ENCODE measurements at places on chromosomes 16 and 17.
A peak's percentile ranks its signal among the peaks of the same experiment; 100 is the strongest.

GRCh38 chr17:65365169-65365568 is 196.3 kb downstream of the AXIN2 start:
- DNase-seq, result no peak

GRCh38 chr17:40442392-40443195 is 656 bp upstream of the IGFBP4 start:
- DNase-seq, result peak; percentile 62

GRCh38 chr17:55420067-55420775 is 1.4 kb downstream of the MMD start:
- DNase-seq, result no peak

DNA sequence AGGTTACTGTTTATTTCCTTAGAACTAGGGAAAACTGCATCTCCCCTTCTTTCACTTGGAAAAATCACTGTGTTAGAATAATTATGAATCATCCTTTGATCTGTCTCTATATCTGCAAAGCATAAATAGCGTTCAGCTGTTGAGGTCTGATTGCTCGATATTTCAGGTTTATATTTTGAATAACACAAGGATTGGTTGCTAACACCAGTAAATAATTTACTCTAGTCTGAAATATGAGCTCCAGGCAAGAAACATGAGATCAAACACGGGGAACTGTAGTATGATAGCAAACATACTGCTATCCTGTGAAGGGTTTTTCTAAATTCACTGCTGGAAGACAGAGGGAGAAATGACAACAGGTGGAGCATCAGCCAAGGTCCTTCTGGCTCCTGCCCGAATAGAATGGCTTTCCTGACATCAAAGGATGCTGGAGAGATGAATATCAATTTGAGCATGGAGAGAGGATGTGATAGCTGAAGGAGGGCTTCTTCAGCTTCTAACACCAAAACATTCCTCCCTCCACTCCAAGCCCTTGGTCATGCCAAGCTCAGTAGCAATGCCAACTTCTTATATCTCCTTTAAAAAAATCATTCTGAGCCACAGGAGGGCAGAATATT is 450.3 kb downstream of the SHISA9 start:
- DNase-seq, result no peak

DNA sequence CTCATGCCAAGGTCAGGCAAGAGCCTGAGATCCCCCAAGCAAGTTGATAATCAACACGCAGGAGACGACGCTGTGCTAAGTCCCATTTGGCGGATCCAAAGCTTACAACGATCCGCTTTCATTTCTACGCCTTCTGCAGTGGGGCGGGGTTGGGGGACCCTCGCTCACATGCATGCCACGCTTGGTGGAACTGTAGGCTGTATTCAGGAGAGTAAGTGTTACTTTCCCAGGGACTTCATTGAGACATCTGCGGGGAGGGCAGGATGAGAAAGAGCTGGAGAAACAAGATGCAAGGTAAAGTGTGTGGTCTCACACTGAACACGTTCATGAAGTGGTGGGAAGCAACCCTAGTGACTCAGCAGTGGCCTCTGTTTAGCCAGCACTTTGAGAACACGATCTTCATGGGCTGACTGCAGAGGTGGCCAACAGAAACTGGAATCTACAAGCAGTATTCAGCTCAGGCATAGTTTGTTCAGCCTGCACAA is 100.5 kb downstream of the XYLT1 start:
- DNase-seq, result no peak

GRCh38 chr16:8589057-8589899 is 1.0 kb downstream of the TMEM114 start:
- no peak for DNase-seq

DNA sequence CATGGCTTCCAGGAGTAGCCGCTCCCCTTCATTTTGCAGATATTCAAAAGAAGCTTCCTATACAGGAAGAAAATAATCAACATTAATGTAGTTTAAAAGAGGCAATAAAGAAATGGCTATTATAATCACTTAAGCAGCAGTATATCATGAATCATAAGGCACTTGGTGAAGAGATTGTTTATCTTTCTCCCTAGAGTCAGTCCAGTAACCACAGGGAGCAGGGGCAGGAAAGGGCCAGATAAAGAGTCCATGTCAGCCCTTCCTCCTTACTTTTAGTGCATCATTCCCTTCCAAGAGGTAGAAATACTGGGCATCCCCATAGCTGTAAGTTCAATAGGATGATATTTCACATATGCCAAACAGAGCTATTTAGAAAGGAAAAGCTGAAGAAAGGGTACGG is 184.6 kb upstream of the C17orf78 start:
- no peak for DNase-seq

DNA sequence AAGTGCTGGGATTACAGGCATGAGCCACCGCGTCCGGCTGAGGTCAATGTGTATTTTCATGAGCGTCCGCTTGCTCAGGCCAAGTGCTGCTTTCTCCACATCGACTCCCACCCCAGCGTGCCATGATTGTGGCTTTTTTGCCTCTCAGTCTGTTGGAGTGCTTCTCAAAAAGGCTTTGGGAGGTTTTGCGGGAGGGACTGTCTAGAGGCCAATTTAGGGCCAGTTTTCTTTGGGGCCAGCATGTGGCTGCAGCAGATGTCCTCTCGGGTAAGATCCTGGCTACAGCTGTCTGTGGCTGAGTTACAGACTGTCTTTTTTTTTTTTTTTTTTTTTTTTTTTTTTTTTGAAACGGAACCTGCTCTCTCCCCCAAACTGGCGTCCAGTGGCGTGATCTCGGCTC is 6.5 kb downstream of the C16orf90 start:
- DNase-seq, result no peak

- no peak for DNase-seq
Measured at GRCh38 chr17:14604591-14605266, 303.8 kb downstream of the HS3ST3B1 start.

- no peak for DNase-seq
Measured at GRCh38 chr16:49003022-49003421, 278.6 kb downstream of the CBLN1 start.

- no peak for DNase-seq
Measured at GRCh38 chr17:3794557-3795389, 6.2 kb downstream of the ITGAE start.

DNA sequence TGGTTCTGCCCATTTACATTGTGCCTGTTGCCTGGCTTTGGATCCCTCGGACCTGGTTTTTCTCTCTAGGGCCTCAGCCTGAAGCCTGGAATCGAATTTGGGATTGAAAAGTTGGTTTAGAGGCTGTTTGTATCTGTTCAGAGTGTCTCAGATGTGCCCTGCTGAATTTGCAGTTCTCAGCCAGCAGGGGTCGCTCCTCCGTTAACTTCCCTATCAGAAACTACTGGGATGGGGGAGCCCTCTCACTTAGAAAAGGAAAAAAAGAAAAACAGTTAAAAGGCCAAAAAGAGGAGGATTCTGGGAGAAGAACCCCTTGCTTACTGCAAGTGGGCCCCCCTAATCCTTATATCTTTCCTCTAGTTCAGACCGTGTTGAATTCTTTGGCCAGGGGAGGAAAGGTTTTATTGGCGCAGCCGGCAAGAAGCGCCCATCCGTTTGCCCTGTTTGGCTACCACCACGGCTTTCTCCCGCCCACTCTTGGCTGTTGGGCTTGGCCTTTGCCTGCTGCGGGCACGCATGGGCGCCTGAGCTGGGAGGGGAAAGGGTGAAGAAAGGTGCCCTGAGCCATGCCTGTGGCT is 8.7 kb downstream of the FZD2 start:
- DNase-seq, result no peak
